Glutamatergic neuron (in vitro differentiated cells): ENCODE measurements at places on chromosomes 3 and 15. TPM values are rescaled to one million over a fixed set of nuclear protein-coding genes. Genes with fewer than 3 reads are reported as not detected.
A peak's percentile ranks its signal among the peaks of the same experiment; 100 is the strongest.

- peaks cover 6% of the 10 kb centered on the region for H3K4me1 ChIP-seq
- no peak overlapping the region for H3K4me3 ChIP-seq
- no peak for DNase-seq
- peaks cover 2% of the 10 kb centered on the region for H3K27me3 ChIP-seq
- H3K36me3 ChIP-seq = no peaks in the 10 kb centered on the region
These were observed 10.6 kb downstream of the IREB2 start for GRCh38 chr15:78448441-78449219.

DNA sequence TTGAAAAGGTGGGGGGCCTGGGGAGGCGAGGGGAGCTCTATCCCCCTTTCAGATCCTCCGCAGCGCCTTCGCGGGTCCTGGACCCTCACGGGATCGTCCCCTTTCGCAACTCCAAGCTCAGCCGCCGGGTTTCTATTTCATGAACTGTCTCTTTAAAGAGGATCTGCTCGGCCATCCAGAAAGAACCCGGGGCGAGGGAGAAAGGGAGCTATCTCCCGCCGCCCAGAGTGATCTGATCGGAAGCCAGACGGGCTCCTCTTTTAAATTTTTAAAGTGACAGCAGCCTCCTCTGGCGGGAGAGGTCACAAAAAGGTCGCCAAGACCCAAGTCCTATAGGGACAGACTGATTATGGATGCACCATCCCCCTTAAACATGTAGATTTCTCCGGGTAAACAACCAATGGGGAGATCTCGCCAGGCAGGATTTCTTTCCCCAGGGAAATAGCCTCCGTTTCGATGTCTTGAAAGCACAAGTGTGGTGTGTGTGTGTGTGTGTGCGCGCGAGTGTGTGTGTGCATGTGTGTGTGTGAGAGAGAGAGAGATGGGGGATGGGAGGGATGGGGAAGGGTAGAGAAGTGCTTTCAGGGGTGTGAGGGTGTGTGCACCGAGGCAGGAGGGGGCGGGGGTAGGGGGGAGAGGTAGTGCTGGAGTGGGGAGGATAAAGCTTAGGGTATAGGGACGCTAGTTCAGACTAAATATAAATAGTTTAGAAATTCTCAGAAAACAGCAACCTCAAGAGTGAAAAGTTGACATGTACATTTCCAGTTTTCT lies 516.1 kb downstream of the MECOM start:
- no peaks in the 10 kb centered on the region for H3K36me3 ChIP-seq
- H3K27ac ChIP-seq = no peak overlapping the region

- peaks cover 4% of the 10 kb centered on the region for H3K27me3 ChIP-seq
- peaks cover 14% of the 10 kb centered on the region for H3K4me1 ChIP-seq
- H3K4me3 ChIP-seq = no peak overlapping the region
- peak overlapping the region; percentile 67 for H3K27ac ChIP-seq
These were observed 72.7 kb upstream of the LRTM1 start for GRCh38 chr3:55000546-55000945.

AADACL2 gene
- total RNA-seq = not detected

DNA sequence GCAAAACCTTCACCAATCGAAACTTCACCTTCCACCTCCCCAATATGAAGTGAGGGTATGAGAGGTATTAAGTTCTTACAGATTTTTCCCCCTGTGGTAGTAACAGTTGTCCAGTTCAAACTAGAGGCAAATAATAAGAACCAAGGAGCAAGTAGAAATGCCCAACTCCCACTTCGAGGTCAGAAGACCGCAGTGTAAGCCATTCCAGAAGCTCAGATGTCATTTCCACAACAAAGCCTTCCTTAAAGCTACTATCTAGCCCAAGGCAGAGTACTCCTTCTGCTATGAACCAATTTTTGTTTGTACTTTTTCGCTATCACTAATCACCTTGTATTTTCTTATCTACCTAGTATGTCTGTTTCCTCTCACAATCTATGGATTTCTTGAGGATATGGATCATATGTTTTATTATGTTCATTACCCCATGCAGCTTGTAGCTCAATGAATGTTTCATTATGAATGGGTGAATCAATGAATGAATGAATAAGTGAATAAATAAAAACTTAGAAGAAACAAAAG lies 235.7 kb upstream of the KCNMB2 start:
- DNase-seq = no peak
- no peaks in the 10 kb centered on the region for H3K27me3 ChIP-seq
- no peak overlapping the region for H3K27ac ChIP-seq
- H3K4me1 ChIP-seq = no peaks in the 10 kb centered on the region
- H3K4me3 ChIP-seq = no peak overlapping the region

DNA sequence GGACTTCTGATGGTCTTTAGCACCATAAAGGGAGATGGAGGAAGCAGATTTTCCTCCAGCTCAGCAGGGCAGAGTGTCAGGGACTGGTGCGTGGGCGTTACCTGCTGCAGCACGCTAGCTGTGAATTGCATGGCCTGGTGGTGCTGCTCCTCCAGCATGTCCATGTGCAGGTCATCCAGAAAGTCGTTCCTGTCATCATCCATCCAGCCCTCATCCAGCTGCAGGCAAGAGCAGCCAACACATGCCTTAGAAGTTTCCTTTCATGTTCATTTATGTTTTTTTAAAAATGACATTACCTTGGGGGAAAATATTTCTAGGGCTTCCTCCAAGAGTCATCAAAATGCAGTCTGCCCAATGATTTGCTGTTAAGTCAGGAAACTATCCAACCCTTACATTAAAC lies 239.2 kb downstream of the PDZRN3 start:
- H3K27ac ChIP-seq = no peak overlapping the region
- H3K27me3 ChIP-seq = no peaks in the 10 kb centered on the region
- no peak for DNase-seq
- peaks cover 13% of the 10 kb centered on the region for H3K36me3 ChIP-seq

DNA sequence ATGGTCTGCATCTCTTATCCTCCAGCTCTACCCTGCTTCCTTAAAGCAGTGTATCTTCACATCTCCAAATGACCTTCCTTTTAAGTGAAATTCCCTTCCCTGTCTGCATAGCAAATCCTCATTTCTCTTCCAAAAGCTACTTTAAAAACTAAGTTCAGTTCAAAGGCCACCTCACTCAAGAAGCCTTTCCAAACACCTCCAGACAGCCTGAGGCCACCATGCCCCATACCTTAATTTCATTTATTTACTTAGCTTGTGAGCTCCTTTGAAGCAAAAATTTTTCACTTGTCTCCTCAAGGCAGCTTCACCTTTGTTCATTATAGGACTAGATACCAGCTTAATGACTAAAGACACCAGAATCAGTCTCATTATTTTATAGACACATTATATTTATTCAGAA lies 39.4 kb downstream of the PIGB start:
- H3K4me1 ChIP-seq = no peaks in the 10 kb centered on the region
- DNase-seq = no peak
- no peaks in the 10 kb centered on the region for H3K27me3 ChIP-seq

DNA sequence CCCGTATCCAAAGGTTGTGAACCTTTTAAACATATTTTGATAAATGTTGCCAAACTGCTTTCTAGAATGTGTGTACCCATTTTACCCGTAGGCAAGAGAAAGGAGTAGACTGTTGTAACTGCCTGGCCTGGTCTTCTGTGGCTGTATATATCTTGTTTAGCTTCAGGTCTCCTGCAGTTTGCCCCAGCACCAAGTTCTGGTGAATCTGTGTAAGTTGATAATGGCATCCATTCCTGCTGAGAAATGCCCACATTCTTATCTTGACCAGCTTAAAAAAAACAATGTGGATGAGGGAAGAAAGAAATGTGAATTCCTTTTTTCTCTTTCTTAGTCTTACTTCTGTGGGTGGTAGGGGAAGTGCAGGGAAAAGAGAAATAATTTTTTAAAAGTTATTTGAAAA lies 53.3 kb upstream of the TLE3 start:
- no peak overlapping the region for H3K4me3 ChIP-seq
- no peak overlapping the region for H3K27ac ChIP-seq
- peaks cover 22% of the 10 kb centered on the region for H3K4me1 ChIP-seq
- H3K36me3 ChIP-seq = peaks cover 5% of the 10 kb centered on the region
- DNase-seq = no peak

- H3K4me1 ChIP-seq = no peaks in the 10 kb centered on the region
- no peak for DNase-seq
- no peaks in the 10 kb centered on the region for H3K27me3 ChIP-seq
- H3K36me3 ChIP-seq = no peaks in the 10 kb centered on the region
- no peak overlapping the region for H3K4me3 ChIP-seq
- no peak overlapping the region for H3K27ac ChIP-seq
These were observed 253.9 kb downstream of the CACNA2D3 start for GRCh38 chr3:54376142-54376807.

GRCh38 chr3:112486811-112487505 lies 12.3 kb downstream of the BTLA start:
- H3K27me3 ChIP-seq = peaks cover 3% of the 10 kb centered on the region
- no peak overlapping the region for H3K4me3 ChIP-seq
- DNase-seq = no peak
- no peak overlapping the region for H3K27ac ChIP-seq
- H3K4me1 ChIP-seq = no peaks in the 10 kb centered on the region

DNA sequence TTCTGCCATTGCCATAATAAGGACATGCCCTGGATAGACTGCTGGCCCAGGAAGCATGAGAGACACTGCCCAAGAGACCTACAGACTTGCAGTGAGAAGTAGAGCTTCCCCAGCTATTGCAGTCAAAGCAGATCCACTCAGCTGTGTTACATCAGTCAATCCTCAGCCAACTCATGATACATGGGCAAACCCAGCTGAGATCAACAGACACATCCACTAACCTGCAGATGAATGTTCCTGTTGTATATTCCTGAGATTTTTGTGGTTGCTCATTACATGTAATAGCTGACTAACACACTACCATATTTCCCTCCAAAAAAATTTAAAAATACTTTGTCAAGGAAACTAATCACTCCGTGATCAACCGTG lies 68.6 kb downstream of the DCLK3 start:
- H3K27me3 ChIP-seq = no peaks in the 10 kb centered on the region
- H3K4me1 ChIP-seq = no peaks in the 10 kb centered on the region
- H3K4me3 ChIP-seq = no peak overlapping the region
- no peak overlapping the region for H3K27ac ChIP-seq
- peaks cover 5% of the 10 kb centered on the region for H3K36me3 ChIP-seq

HTR3C gene
- not detected for total RNA-seq

DNA sequence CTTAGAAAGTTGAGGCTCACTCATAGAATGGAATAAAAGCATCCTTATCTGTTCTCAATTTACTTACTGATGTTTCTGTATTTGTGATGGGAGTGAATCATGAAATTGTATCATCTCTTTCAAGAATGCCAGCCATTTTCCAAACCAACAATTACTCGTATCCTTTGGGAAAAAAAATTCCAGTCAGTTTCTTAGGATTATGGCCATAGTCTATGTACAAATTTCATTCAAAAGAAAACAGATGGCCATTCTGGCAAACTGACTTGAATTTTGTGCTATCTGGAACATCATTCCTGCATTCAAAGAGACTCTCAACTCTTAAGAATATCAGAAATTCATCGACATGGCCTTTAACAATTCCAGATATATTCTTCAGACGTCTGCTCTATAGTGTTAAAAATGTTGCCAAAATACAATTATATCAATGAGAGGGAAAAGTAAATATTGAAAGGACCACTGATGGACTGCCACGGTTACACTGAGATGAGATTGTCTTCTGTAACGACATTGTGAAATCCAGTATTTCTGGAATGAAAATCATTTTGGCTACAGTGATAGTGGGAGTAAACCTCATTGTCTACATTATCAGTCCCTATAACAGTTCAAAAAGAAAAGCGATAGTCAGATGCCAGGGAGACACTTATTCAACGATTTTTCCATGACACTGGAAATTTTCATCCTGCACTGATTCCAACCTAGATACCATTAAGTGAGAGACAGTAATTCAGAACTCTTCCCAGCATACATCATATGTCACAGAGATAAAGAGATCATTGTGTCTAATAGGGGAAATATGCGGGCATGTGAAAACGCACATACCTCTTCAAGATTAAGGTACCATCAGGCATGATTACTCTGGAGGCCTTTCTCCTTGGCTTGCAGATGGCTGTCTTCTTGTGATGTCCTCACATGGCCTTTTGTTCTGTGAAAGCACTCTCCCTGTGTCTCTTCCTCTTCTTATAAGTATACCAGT lies 953.8 kb upstream of the ALCAM start:
- H3K4me1 ChIP-seq = peaks cover 4% of the 10 kb centered on the region
- no peak for DNase-seq
- H3K4me3 ChIP-seq = no peak overlapping the region

GRCh38 chr3:98596541-98597500 lies 3.4 kb upstream of the CPOX start:
- peaks cover 5% of the 10 kb centered on the region for H3K4me1 ChIP-seq
- no peaks in the 10 kb centered on the region for H3K27me3 ChIP-seq
- DNase-seq = no peak

TMEM212 gene
- total RNA-seq = not detected

DNA sequence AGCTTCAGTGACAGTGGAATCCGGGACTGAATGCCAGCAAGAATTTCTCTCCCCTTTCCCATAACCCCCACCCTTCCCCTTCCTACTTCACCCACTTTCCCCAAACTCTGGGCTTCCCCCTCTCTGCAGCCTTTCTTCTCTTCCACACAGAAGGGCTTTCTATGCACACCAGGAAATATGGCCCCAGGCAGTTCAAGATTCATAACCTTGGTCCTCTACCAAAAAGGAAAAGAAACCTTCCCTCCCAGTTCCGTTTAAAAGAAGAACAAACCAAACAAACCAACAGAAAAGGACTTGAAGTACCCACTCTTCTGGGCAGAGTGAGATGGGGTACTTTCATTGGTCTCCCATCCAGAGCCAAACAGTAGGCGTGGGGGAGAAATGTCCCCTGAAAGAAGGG lies 68.8 kb upstream of the ABHD2 start:
- peaks cover 8% of the 10 kb centered on the region for H3K4me1 ChIP-seq
- DNase-seq = no peak
- H3K27ac ChIP-seq = no peak overlapping the region

- DNase-seq = no peak
- H3K27me3 ChIP-seq = no peaks in the 10 kb centered on the region
- no peak overlapping the region for H3K27ac ChIP-seq
- H3K36me3 ChIP-seq = peaks cover 7% of the 10 kb centered on the region
These were observed 470.1 kb upstream of the THBS1 start for GRCh38 chr15:39110746-39111145.

PEX5L gene
- 41.0 TPM for total RNA-seq

GRCh38 chr3:65848024-65848423 lies 190.7 kb downstream of the MAGI1 start:
- H3K4me1 ChIP-seq = peaks cover 5% of the 10 kb centered on the region
- no peak overlapping the region for H3K27ac ChIP-seq
- no peak overlapping the region for H3K4me3 ChIP-seq
- no peaks in the 10 kb centered on the region for H3K27me3 ChIP-seq
- no peaks in the 10 kb centered on the region for H3K36me3 ChIP-seq

RFX7 gene
- total RNA-seq = 34.1 TPM

- DNase-seq = no peak
- no peak overlapping the region for H3K4me3 ChIP-seq
- peaks cover 13% of the 10 kb centered on the region for H3K4me1 ChIP-seq
These were observed 545.8 kb upstream of the ALCAM start for GRCh38 chr3:104820959-104821358.

GRCh38 chr3:172511783-172512762 lies 11.2 kb downstream of the TNFSF10 start:
- H3K4me1 ChIP-seq = no peaks in the 10 kb centered on the region
- no peak for DNase-seq
- no peaks in the 10 kb centered on the region for H3K36me3 ChIP-seq
- no peaks in the 10 kb centered on the region for H3K27me3 ChIP-seq
- H3K27ac ChIP-seq = no peak overlapping the region
- H3K4me3 ChIP-seq = no peak overlapping the region

GRCh38 chr3:53056442-53056841 lies 10.6 kb upstream of the SFMBT1 start:
- no peak for DNase-seq
- no peak overlapping the region for H3K4me3 ChIP-seq
- no peak overlapping the region for H3K27ac ChIP-seq
- no peaks in the 10 kb centered on the region for H3K4me1 ChIP-seq
